Activated gamma-delta T cell treated with Interleukin-2 at 50 U/mL for 16 hours (primary cell): ENCODE measurements at places on chromosomes 13 and 19.

GRCh38 chr13:42218576-42218975 is 53.4 kb upstream of the AKAP11 start:
- no peak for DNase-seq

DNA sequence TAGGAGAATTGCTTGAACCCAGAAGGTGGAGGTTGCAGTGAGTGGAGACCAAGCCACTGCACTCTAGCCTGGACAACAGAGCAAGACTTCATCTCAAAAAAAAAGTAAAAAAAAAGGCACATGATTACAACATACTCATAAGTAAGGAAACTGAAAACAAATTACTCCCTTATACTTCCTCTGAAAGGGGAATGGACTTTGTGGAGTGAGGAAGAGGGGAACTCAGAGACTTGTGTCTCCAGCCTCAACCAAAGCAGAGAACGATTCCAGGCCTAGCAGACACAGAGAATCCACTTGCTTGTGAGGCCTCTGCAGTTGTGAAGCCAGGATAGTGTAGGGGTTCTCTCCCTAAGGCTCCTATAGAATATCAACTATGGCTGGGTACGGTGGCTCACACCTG is 4.3 kb upstream of the LATS2 start:
- DNase-seq, result no peak

DNA sequence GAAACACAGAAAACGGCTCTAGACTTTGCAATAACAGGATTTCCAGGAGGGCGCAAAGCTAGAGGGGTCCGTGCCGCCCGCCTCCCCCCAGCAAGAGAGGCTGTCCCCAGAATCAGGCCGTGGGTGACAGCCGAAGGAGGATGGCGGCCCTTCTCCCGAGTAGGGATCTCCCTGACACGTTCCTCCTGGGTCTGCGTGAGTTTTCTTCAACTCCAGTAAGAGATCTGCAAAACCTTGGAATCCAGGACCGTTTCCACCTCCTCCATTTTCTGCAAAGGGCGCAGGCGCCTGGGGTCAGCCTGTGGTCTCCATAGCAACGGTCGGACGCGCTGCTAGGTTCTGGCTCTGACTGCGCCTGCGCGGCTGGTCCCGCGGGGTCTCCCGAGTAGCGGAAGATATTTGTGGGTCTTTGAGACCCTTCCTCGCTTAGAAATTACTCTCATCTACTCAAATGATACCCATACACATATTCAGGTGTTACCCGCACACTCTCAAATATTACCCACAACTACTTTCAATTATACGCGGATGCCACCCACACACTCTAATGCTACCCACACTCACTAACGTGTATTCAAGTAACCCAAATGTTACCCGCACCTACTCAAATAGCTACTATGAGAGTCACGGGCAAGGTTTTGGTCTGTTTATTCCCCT is 2.1 kb downstream of the PNMA8C start:
- DNase-seq, result no peak

- no peak for DNase-seq
These were observed 516.9 kb upstream of the KLF12 start for GRCh38 chr13:74651121-74651520.

GRCh38 chr19:7421941-7422744 is 66.7 kb downstream of the PEX11G start:
- DNase-seq, result no peak

GRCh38 chr13:100633461-100633860 is 41.1 kb downstream of the TMTC4 start:
- no peak for DNase-seq

GRCh38 chr13:108850691-108851090 is 221.3 kb downstream of the MYO16 start:
- no peak for DNase-seq

- no peak for DNase-seq
These were observed 49.1 kb downstream of the LMO7 start for GRCh38 chr13:75685239-75685697.

DNA sequence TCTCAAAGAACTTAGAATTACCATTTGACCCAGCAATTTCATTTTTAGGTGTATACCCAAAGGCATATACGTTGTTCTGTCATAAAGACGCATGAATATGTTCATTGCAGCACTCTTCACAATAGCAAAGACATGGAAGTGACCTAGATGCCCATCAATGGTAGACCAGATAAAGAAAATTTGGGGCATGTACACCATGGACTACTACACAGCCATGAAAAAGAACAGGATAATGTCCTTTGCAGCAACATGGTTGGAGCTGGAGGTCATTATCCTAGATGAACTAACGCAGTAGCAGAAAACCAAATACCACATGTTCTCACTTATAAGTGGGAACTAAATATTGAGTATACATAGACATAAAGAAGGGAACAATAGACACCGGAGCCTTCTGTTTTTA is 20.7 kb downstream of the PAN3 start:
- no peak for DNase-seq
